Suppressor macrophage treated with lipopolysaccharide for 4 hours (primary cell): ENCODE measurements at places on chromosomes 5 and 9.

GRCh38 chr9:92669890-92670708, at the start of gene IPPK:
TSS of gene IPPK (minus strand) at chr9:92670131. CDS start at chr9:92669988, 143 bp downstream.
- DNase-seq = peak; percentile 99

DNA sequence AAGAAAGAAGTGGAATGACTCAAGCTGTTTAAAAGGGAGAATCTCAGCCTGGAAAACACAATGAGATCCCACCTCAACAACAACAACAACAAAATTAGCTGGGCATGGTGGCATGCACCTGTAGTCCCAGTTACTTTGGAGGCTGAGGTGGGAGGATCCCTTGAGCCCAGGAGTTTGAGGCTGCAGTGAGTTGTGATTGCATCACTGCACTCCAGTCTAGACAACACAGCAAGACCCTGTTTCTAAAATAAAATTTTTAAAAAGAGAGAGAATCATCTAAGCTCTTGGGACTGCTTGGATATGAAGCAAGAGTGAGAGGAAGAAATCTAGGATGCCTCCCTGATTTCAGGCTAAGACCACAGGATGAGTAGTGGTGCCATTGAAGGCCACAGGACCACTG, 47.4 kb upstream of the KIF2A start:
- DNase-seq = no peak

DNA sequence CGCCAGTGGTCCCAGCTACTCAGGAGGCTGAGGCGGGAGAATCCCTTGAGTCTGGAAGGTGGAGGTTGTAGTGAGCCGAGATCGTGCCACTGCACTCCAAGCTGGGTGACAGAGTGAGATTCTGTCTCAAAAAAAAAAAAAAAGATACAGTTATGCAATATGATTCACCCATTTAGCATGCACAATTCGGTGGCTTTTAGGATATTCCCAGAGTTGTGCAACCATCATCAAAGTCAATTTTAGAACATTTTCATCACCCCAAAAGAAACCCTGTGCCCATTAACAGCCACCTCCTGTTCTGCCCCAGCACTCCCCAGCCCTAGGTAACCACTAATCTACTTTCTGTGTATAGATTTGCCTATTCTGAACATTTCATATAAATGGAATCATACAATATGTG, 4.3 kb upstream of the DHFR start:
- peak; percentile 44 for DNase-seq

DNA sequence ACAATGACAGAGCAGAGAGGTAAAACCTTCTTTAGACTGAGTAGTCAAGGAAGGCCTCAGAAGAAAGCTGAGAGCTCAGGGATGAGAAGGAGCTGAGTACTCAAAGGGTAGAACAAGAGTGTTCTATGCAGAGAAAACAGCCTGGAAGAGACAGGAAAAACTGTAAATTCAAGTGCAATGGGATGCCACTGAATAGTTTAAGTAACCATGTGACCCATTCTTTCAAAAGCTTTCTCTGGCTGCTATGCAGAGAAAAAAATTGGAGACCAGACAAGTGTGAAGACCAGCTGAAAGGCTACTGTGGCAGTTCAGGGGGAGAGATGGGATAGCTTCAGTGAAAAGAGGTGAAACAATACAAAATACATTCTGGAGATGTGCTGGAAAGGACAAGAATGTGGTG, 61.3 kb upstream of the RNF38 start:
- no peak for DNase-seq

- DNase-seq = no peak
Observed at GRCh38 chr9:88387036-88387551, 1.1 kb upstream of the SPIN1 start.

DNA sequence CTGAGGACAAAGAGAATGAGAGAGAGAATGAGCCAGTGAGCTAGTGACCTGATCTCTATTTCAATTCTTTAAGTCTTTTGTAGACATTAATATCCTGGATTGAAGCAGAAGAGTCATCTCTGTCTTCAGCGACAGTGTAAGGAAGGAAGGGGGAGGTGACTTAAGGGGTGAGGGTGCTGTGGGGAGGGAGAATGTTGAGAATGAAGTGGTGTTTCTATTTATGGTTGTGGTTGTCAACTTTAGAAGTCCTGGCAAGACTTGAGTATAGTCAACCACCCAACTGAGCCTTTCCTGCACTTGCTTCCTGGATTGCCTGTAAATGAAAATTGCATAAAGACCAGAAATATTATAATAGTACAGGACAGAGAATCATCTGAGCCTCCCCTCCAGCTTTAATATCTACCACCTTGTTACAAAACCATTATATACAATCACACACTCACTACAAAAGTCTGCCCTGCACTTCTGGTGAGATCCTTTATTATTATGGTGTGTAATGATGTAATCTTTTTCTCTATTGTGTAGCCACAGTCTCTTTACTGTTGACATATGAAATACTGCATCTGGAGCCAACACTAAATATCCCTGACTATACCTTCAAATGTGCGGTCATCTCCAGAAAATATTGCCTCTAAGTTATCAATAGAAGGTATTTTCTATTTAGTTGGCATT, 91.7 kb downstream of the NTRK2 start:
- no peak for DNase-seq
